K562 (cell line): ENCODE measurements at places on chromosomes 13 and 19. TPM values are rescaled to one million over a fixed set of nuclear protein-coding genes. Genes with fewer than 3 reads are reported as not detected.

Gene LILRA6
- total RNA-seq: not detected in 2 replicates

Gene SHANK1
- total RNA-seq: 1.3 and 1.8 TPM in 2 replicates

Gene DPY19L3
- 35.2 and 39.2 TPM in 2 replicates for total RNA-seq

Gene PLIN5
- 1.3 TPM in 2 replicates for total RNA-seq

Gene SMARCA4
- 194 and 207 TPM in 2 replicates for total RNA-seq

Gene PLIN4
- 0.09 TPM in 2 replicates for total RNA-seq

Gene KLK12
- not detected in 2 replicates for total RNA-seq

Gene NAPSA
- total RNA-seq: 1.9 and 2.3 TPM in 2 replicates

Gene ZNF296
- total RNA-seq: 8.8 and 10.3 TPM in 2 replicates

Gene HPN
- total RNA-seq: 0.20 and 0.36 TPM in 2 replicates
